ENCODE measurements at places on chromosomes 1 and 21.

DNA sequence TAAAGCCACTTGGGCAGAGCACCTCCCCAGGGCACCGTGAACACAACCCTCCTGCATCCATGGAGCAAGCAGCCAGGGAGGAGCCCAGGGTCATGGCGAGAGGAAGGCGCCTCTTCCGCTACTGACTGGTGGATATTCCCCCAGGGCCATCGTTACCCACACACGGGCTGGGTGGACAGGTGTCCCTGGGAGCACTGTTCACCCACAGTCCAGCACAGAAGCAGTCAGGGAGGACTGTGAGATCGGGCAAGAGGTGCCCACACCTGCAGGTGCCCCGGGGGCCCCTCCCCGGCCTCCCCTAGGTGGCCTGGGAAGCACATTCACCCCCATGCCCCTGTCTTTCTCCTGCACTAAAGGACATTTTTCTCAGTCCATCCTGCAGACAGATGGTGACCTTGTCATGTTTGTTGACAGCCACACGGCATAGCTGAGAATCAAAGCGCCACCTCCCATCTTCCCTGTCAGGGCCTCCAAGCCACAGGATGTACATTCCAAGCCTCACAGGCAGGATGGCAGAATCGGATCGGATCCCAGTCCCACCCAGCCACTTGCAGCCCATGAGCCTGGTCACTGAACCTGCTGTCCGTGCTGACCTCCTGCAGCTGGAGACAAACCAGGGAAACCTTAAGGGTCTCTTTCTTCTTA is 160.2 kb downstream of the PRDM16 start:
- DNase-seq: no peak

DNA sequence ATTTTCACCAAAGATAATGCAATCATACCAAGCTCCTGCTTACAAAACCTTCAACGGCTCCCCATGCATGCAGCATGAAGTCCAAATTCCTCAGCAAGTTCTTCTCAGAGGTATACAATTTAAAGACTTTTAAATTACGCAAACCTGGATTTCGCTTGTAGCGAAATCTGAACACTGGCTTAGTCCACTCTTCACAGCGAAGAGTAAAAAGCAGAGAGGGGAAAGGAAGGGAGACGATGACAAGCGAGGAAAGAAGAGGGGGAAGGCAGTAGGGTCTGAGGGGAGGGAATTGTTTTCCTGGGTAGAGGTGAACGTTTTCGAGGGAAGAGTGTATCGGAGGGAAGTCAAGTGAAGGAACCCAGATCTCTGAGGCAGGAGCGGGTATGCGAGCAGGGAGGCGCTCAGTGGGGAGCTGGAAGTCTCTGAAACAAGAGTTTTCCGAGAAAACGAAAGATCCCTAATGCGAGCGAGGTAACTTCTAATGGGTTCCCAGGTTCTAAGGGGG is 790 bp downstream of the TESK2 start:
- DNase-seq: no peak

- no peak for DNase-seq
Observed at GRCh38 chr1:180967558-180967957, 54.9 kb downstream of the KIAA1614 start.

DNA sequence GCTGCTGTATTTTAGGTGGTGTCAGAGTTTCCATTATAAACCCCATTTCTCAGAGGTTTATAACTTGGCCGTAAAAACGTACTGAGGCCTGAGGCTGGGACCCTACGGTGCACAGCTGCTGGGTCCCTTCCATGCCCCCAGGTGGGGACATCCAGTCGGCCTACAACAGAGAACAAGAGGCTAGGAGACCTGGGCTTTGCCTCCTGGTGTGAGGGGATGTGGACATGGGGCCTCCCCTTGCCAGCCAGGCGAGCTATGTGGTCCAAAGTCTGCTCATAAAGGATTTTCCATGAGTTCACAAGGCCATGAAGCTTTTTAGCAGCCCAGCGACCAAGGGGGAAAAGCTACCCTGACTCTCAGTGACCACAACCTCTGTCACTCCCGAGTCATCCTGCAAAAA is 261.5 kb upstream of the VAMP3 start:
- DNase-seq: no peak

DNA sequence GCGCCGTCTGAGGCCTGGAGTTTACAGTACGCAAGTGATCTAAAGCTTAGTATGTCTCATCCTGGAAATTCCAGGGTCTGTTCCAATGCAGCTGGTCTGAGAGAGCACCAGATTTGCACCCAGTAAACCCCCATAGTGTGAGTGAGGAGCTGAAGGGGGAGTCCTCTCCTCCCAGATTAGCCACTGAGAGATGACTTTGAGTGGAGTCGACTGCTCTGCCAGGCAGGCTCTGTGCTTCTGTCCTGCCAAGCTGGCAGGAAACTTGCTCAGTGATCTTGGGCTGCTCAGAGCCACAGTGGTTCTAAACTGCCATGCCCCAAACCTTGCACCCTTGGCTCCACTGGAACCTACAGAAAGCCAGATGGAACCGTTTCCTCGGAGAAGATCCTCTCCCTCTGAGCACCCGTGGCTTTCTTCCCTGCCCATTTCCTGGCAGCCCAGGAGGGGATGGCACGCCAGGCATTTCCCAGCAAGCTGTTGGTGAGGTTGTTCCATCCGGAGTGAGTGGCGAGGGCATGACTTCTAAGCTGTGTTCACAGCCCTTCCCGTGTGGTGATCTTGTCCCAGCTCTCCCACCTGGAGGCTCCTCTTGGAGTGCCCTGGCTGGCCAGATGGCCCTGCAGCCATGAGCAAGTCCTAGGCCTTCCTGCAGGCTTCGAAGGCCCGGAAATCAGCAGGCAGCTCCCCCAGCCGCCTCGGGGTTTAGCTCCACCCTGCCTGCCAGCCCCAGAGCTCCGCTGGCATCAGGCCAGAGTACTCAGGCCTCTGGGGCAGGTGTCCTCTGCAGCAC is 125.9 kb upstream of the VAMP3 start:
- DNase-seq: no peak

GRCh38 chr1:44664730-44665370 is 9.4 kb downstream of the TMEM53 start:
- DNase-seq: no peak

DNA sequence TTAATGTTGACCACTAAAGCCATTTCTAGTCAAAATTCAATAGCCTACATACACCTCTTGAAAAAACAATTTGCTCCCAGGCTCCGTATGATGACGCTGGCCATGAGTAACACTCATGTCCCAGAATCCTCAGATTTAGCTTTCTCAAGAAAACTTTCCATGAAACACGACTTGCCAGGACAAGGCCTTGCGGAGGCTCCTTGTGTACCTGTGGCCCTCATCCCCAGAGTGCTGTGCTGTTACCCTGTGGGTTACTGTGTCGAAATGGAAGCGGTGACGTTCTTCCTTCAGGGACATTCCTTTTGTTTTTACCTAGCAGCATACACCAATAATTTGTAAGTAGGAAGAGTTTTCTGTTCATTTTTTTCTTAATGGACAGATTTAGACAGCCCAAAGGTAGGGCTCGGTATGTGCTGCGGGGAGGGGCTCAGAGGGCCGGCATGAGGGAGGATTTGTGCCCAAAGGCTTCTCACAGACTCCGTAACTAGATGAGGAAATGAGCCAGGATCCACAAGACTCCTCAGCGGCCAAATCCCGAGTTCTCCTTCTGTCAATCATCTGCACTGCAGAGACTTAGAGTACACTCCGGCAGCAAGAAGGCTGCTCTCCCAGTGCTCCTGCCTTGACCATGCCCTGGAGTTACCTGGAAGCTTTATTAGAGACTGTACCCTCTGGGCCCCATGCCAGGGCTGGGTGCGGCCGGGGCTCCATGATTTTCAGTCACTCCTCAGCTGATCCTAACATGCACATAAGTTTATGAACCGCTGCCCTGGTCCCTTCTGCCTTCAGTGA is 17.8 kb downstream of the GNG12 start:
- no peak for DNase-seq

DNA sequence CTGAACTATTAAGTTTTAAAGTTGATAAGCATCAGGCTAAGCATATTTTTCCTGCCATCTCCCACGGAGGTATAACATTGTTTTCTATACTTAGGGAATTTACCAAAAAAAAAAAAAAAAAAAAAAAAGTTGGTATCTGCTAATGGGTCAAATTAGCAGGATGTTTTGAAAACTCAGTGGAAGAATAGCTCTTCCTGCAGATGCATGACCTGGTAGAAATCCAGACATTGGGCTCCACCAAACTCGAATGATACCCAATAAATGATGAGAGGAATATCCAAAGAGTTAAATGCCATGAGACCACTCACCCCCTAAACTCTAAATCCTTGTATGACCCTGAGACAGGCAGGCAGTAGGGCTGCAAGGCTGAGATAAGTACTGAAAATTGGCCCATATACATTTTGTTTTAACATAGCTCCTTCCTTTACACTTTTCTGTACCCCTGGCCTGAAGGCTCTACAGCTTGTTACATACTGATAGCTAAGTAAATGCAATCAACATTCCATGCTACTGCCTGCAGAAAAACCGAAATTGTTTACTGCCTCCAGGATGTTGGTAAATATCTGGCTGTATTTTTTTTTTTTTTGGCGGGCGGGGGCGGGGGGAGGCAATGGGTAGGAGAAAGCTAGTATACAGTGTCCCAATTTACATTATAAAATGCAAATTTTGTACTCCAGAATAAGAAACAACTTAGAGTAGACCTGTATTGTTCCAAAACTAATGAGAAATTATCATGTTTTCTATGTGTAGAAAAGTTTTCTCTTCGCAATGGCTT is 57.6 kb downstream of the NFIA start:
- DNase-seq: no peak

GRCh38 chr1:76279101-76279748 is 204.7 kb downstream of the ST6GALNAC3 start:
- no peak for DNase-seq

DNA sequence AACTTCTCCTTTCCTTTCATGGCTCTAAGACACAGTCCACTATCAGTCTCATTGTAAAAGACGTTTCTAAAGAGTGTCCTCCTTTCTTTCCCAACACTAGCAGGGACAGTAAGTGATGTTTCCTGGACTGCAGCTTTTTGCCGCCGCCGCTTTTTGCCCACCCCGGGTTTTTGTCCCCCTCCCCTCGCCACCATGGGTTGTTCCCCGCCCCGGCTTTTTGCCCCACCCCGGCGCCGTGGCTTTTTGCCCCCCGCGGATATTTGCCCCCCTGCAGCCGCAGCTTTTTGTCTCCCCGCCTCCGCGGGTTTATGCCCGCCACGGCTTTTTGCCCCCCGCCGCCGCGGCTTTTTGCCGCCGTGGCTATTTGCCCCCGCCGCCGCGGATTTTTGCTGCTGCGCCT is 95.2 kb downstream of the TPTE start:
- no peak for DNase-seq

DNA sequence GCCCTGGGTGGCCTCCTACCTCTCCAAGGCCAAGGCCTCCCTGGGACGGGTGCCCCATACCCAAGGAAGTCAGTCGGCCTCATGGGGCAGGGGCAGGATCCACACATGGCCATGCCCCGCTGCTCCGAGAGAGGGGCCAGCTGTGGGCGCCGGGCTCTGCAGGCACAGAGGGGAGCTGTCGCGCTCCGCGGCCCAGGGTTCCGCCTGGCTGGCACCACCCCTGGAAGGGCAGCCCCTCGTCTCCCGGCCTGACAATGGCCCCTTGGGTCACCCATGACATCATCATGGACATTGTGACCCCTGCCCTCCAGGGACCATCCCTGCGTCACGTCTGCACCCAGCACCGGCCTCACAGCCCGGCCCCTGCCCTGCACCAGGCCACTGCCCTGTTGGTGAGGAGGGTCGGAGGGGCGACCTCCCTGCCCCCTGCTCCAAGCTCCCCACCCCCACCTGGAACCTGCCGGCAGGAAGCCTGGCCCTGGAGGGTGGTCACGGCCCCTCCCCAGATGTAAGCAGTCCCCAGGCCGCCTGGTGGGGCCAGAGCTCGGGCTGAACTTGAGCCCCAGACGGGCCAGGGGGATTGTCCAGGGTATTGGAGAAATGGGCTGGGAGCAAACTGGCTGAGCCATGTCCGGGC is 5.8 kb downstream of the TTLL10 start:
- no peak for DNase-seq

- DNase-seq: no peak
Observed at GRCh38 chr1:164733070-164733469, 174.1 kb downstream of the PBX1 start.

DNA sequence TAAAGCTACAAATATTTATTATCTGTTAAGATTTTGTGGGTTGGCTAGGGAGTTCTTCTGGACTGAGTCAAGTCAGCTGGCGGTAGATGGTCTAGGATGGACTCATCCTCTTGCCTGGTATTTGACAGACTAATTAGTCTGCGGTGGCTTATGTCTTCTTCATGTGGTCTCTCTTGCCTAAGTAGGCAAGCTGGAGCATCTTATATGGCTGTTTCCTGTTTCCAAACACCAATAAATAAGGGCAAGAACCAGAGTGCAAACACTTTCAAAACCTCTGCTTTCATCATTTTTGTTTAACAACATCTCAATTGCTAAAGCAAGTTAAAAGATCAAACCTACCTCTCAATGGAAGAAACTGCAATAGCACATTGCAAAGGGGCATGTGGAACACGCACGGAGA is 484.8 kb downstream of the PTPRC start:
- peak; percentile 92 for DNase-seq

- no peak for DNase-seq
Observed at GRCh38 chr1:12513181-12513580, 104.8 kb downstream of the DHRS3 start.

GRCh38 chr1:15975358-15975804 is 520 bp downstream of the ZBTB17 start:
- DNase-seq: peak; percentile 13

DNA sequence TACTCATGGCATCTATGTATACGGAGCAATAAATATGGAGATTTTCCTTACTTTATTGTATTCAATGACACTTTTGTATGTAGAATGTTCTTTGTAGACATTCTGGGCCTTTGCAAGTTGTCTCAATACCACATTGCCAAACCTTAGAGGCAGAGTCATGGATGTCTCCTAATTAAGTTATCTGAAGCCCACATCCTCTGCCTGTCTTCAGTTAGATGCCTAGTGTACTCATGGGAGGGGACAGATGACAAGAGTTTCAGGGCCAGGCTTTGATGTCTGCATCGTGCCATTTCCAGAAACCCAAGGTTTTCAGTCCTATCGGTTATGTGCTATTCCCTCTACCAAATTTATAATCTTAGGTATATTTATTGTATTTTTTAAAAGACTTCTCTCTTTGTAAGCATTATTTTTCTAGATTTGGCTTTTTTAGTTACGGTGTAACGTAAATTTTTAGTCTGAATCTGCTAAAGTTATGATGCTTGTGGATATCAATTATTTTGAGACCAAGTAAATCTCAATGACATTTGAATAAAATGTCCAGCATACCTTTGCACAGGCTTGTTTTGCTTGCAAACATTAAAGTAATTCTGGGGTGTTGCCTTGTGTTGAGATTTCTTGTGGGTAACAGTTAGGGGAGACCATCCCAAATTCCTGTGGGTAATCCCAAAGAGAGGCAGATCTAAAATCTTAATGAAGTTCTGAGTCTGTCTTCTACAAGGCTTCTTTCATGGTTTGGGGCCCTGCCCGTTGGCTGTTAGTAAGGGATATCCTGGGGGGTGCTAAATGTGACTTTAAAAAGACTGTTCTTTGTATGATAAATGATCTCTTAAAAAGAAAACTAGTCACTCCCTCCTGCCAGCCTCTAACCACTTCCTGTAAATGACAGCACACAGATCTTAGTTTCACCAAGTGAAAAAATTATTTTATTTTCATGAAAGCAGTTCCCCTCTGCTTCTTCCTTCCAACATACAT is 8.0 kb upstream of the MACF1 start:
- DNase-seq: peak; percentile 74
